ENCODE measurements at places on chromosomes 1 and 21.
A peak's percentile ranks its signal among the peaks of the same experiment; 100 is the strongest.

- peak; percentile 85 for DNase-seq
These were observed 78.4 kb upstream of the GPR88 start for GRCh38 chr1:100459358-100460114.

- peak; percentile 93 for DNase-seq
These were observed 32.2 kb downstream of the BATF3 start for GRCh38 chr1:212667223-212668139.

- DNase-seq: no peak
These were observed 4.9 kb upstream of the SHISA4 start for GRCh38 chr1:201883786-201884185.

DNA sequence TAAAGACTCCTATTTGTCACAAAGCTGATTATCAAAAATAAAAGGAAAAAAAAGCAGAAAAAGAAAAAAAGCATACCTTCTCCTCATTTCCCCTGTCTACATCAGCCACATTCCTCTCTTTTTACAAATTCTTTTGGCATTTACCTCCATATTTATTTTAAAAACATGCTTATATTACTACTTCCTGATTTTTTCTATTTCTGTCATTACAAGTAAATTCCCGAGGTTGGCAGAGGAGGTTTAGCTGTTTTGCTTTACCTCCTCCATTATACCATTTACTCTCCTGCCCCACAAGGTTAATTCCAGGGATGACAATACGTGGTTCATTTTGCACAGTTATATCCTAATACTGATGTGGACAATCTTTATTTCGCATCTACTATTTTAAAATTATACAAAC lies 26.3 kb upstream of the CD34 start:
- DNase-seq: no peak

GRCh38 chr1:114854693-114855320 lies at the start of gene SYCP1:
SYCP1 (plus strand) TSS chr1:114854863; CDS start chr1:114855465, 602 bp downstream.
- no peak for DNase-seq

DNA sequence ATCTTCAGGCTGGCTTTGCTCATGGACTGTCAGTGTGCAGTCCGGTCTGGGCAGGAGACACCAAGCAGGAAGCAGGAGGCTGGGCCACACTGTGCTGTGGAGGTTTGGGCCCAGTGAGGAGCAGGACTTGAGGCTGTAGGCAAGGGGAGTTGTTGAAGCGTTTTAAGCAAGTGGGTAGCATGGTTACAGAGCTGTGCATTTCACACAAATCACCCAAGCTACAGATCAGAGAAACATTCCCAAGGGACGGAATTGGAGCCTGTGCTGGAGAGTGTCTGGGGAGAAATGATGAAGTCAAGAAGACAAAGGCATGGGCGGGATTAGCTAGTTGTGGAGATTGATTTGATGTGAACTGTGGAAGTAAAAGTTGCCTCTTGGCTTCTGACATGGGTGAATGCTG lies 60.9 kb downstream of the KIF21B start:
- DNase-seq: peak; percentile 27

GRCh38 chr1:31650161-31651088 lies 5.7 kb upstream of the PEF1 start:
- DNase-seq: no peak

DNA sequence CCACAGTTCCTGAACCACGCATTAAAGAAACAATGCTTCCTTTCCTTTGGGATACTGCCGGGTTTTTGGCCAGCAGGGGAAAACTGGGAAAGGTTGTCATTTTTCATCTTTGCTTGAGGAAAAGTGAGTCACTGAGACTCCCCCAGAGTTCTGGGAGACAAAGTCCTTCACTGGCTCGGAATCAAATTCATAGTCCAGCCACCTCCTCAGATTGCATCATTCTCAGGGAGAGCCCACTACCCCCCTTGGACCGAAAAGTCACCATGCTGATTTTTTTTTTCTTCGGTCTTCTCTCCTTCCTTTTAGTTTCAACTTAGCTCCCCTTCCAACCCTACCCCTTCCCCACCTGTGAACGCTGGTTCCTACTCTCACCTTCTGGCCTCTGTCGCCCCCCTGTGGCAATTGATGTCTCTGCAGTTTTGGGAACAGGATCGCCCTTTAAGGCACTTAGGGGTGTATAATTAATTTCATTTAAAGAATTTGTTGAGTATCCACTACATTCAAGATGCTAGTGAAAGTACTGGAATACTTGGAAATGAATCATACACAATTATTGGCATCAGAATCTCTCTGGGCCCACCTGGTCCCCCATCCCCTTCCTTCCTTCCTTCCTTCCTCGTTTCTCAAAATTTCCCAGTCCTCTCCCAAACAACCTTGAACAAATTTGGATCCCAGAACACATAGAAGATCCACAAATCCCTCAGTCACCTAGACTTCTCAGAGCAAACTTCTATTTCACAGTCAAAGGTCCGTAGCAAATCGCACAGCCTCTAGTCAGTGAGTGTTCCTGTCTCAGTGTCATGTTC lies 6.9 kb downstream of the ACKR1 start:
- DNase-seq: peak; percentile 81

- no peak for DNase-seq
These were observed 44.5 kb downstream of the TIAM1 start for GRCh38 chr21:31299291-31300147.

Measured in NCI-H82 (cell line).